Substantia nigra (tissue), 51 donors: ENCODE measurements at places on chromosomes 6 and 20.

DNA sequence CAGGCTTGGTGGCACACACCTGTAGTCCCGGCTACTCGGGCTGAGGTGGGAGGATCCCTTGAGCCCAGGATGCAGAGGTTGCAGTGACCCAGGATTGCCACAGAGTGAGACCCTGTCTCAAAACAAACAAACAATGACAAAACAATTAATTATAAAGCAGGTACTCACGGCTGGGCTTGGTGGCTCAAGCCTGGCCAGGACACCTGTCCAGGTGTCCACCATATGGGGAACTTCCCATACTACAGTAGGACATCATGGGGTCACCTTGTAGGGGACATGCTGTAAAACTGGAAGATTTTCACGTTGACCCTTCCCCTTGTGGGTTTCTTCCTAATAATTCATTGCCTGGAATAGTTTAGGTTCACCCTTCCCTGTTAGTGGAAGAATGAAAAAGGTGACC, 30.7 kb upstream of the RPL7L1 start:
- no peak for DNase-seq

DNA sequence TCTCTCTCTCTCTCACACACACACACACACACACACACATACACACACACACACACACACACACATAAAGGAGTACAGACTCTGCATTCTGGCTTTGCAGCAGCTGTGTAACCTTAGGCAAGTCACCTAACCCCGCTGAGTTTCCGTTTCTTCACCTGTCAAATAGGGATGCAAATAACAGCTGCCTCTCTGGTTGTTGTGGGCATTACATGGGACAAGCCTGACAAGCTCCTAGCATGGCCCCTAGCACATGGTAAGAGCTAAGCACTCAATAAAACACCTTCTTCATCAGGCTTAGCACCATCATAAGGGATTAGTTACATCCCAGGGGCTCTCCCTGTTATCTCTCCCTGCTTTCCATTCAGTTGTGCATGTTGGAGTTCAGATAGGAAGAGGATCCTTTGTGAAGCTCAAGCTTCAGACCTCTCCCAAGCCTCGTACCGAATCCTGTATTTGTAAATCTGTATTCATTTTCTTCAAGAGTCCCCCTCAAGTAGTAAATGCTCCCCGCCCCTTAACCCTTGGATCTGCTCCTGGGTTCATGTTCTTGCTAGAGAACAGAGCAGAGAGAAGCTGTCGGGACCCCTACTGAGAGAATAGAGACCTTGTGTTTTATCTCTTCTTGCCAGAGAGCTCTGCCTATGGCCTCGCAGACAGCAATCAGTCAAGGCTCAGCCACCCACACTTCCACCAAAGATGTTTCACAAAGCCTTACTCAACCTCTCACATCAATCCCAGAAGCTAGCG, 2.2 kb downstream of the SLC13A3 start:
- no peak for DNase-seq

DNA sequence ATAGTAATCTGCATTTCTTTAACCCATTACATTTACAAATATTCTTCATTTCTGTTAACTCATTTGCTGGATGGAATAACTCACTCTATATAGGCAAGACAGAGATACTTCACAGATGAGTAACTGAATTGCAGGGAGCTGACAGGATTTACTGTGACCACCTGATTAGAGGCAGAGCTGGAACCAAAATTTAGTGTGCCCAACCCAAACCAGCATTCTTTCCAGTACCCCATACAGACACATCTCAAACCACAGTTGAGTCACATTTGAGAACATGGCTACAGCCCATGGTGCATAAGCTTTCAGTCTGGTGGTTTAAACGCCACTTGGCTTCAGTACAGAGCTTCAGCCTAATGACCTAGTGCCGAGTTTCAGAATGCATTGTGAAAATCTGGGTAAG, 138.4 kb upstream of the TENT5A start:
- no peak for DNase-seq

DNA sequence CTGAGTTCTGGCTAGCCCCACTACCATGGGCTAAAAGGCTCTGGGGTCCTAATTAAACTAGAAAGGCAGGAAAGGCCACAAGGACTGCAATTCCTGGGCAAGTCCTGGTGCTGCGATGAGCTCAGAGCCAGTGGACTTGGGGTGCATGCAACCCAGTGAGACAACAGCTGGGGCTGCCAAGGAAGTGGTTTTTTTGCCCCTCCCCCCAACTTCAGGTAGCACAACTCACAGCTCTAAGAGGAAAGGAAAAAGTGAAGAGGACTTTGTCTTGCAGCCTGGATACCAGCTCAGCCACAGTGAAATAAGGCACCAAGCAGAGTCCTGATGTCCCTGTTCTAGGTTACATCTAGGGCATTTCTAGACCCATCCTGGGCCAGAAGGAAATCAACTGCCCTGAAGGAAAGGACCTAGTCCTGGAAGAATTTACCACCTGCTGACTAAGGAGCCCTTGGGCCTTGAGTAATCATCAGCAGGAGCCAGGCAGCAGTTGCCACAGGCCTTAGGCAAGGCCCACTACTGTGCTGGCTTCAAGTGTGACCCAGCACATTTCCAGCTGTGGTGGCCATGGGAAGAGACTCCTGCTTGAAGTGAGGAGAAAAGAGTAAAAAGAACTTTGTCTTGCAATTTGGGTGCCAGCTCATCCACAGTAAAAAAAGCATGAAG, 358.4 kb downstream of the BTBD3 start:
- no peak for DNase-seq

DNA sequence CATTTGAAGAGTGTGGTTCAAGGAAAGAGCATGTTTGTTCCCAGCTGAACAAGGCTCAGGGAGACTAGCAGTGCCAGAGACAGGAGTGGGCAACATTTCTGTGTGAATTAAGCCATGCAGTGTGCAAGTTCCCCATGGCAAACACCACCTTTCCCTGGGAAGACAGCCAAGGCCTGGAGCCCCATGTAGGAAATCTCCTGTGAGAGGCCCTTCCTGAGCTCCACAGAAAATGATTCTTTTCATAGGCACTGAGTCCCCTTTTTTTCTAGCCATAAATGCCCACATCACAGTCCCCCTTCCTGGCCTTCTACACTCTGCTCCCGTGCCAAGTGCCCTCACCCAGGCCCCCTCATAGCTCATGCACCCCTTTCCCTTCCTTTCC, 11.8 kb upstream of the TRAM2 start:
- DNase-seq: no peak

DNA sequence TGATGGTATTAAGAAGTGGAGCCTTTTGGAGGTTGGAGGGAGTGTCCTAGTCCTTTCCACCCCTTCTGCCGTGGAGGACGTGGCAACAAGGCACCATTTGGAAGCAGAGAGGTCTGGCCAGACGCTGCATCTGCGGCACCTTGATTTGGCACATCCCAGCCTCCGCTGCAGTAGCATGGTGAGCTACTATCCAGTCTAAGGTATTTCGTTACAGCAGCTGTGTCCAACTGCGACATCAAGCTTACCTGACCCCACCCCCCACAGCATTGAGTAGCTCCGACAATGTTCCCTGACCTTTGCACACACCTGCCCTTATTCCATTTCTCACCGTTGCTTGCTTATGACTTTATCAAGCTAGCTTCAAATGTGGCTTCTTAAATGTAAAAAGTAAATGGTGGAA, 29.8 kb upstream of the SYNJ2 start:
- DNase-seq: no peak
